GM12865 (cell line): ENCODE measurements at places on chromosomes 2 and 18.
A peak's percentile ranks its signal among the peaks of the same experiment; 100 is the strongest.

- no peak for DNase-seq
These were observed 138.9 kb upstream of the NRP2 start for GRCh38 chr2:205543262-205543843.

- DNase-seq: no peak
These were observed 183.1 kb downstream of the PTPRM start for GRCh38 chr18:7750095-7750663.

DNA sequence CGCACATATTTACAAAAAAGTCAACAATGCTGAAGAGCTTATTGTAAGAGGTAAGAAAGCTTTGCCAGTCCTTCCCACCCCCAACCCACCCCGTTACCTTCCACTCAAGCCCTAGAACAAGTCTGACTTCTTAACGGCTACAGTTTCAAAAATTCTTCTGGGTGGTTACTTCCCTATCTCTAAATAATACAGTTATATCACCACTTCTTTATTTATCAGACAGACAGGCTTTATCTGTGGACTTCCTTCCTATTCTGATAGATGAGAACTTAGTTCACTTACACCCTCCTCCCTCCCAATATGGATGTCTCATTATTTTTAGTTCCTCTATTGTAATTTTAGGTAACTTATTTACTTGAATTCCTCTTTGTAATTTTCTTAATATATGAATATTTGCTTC lies 26.7 kb upstream of the ACTR3 start:
- DNase-seq: no peak

DNA sequence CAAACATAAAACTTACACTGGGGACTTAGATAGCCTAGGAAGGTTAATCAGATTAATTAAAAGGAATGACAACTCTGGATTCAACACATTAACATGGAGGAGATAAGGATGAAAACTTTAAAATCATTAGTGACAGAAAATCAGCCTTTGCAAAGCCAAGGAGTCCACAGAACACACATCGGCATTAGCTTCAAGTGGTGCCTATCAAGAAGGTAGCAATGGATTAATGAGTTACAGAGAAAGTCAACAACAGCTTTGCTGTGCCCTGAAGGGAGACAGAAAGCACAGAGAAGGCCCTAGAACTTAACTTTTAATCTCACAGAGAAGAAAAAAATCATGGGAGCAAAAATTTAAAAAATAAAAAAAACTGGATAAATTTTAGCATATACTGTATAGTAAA lies 88.6 kb downstream of the KCNH7 start:
- DNase-seq: no peak

DNA sequence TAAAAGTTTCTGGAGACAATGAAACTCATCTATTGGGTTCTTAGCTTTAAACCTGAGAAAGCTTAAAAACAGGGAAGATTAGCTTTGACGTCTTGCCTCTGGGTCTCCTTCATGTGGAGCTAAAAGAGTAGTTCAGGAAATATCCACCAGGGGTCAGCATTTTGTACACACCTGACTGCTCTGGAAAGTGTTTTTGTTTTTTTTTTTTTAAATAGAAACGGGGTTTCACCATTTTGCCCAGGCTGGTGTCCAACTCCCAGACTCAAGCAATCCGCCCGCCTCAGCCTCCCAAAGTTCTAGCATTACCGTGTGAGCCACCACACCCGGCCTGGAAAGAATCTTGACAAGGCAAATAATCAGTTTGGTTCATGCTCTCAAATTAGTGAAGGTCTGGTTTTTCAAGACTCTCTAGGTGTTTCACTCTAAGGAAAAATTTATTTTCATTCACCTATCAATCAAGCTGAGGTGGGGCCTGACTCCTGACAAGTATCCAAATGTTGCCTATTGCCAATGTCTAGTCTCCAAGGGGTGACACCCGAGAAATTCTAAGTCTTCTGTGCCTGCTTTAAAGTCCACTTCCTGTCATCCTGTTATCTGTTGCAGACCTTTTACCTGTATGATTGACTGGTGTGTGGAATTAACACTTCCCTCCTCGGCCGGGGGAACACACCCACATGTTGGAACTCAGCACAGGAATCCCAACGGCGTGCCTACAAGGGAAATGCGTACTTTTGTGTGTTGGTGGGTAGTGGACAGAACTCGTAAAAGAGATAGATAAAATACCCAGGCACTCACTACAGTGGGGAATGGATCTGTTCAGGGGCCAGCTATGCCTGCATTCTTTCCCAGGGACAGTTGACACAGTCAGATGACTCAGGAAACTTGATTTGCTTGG lies 11.3 kb downstream of the IL1RN start:
- peak; percentile 88 for DNase-seq

DNA sequence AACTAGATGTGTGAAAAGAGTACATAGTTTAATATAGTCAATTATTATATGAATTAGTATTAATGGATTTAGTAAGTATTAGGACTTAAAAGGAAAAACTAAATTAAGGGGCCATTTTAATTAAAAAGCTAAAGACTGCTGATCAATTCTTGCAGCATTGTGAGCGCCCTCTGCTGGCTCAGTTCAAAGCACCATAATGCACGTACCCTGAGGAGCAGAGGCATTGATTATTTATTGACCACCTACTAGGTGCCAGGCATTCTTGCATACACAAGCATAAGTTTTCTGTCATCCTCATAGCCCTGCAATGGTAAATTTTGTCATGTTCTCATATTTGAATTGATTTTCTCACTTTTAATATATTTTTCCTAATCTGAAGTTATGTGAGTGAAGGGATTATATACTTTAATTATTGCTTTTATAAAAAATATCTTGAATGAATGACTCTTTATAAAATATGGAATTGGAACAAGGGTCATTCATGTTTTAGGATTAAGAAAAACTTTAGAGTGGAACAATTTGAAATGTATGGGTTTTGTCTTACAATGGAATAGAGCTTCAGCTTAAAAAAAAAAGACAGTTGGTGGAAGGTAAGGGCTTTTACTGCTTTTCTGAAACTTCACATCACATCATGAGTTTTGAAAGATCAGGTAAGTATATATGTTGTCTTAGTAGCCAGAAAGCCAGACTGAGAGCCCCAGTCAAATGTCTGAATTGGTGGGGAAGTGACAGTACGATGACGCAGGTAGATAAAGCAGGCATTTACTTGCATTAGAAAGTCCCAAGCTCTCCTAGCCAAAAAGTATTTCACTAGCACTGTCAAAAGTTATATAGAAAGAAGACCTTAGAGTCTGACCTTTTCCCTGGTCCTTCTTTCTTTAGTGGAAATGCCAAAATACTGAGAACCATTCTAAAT lies 9.7 kb downstream of the ITGA4 start:
- DNase-seq: peak; percentile 84

DNA sequence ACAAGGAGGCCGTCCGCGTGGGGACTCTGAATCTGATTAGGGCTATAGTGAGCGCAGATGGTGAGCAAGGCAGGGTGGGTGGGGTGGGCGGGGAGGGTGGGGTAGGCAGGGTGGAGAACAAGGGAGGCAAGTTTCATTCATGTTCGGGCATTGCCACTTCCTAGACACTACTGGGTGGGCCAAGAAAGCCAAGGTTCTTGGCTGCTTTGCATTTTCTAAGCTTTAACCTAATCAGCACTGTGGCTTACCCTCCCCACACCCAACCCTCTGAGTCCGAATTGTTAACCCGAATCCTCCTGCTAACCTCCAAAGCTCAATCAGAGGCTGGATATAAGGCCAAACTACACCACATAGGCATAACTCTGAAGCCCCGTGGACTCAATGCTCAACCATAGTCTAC lies 18.1 kb downstream of the MROH2A start:
- DNase-seq: no peak

GRCh38 chr18:33115917-33116316 lies 324.6 kb downstream of the CCDC178 start:
- DNase-seq: no peak

- DNase-seq: no peak
These were observed 10.9 kb downstream of the ANKRD23 start for GRCh38 chr2:96832754-96833507.

DNA sequence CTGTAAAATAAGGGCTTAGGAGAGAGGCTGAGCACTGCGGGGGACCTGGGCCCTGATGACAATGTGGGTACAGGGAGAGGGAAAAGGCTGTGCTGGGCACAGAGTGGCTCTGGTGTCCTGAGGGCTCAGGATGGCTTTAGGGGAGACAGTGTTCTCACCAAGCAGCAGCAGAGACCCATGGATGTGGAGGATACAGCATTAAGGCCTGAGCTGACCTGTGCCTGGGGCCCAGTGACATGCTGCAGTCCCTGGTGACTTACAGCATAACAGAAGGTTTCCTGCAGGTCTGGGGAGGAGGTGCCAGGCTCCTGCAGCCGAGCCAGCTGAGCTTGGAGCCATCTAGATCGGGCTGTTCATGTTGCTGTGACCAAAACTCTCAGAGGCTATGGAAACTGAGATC lies 191.3 kb upstream of the SMAD2 start:
- DNase-seq: no peak

DNA sequence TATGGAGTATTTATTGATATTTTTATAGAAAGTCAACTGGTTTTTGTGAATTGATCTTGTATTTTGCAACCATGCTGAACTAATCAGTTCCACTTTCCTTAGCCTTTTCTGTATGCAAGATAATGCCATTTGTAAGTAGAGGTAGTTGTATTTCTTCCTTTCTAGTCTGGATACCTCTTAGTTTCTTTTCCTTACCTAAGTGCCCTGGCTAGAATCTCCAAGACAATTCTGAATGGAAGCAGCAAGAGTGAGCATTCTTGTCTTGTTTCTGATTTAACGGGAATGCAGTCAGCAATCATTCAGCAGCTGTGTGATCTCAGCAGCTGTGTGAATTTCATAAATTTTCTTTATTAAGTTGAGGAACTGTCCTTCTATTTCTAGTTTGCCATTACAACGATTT lies 73.4 kb downstream of the NRXN1 start:
- DNase-seq: no peak

- no peak for DNase-seq
These were observed 7.5 kb downstream of the KCNG3 start for GRCh38 chr2:42486145-42486906.

GRCh38 chr18:65761636-65762295 lies 11.0 kb downstream of the CDH7 start:
- DNase-seq: no peak

DNA sequence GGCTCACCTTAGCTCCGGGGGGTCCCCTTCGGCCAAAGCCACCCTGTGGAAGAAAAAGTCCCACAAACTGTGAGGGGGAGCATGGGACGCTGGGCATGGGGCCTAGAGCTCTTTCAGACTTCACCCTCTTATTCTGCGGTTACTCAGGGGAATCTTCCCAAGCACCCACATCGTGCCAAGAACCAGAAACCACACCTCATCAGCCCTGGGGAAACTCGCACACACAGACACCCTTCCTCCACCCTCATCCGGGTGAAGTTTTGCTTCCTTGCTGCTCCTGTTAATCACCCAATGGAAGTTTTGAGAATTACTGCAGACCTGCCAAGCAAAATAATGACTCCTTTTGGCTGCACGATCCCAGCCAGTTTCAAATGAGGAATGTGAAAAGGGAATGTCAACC lies 59.1 kb downstream of the COL6A3 start:
- no peak for DNase-seq

DNA sequence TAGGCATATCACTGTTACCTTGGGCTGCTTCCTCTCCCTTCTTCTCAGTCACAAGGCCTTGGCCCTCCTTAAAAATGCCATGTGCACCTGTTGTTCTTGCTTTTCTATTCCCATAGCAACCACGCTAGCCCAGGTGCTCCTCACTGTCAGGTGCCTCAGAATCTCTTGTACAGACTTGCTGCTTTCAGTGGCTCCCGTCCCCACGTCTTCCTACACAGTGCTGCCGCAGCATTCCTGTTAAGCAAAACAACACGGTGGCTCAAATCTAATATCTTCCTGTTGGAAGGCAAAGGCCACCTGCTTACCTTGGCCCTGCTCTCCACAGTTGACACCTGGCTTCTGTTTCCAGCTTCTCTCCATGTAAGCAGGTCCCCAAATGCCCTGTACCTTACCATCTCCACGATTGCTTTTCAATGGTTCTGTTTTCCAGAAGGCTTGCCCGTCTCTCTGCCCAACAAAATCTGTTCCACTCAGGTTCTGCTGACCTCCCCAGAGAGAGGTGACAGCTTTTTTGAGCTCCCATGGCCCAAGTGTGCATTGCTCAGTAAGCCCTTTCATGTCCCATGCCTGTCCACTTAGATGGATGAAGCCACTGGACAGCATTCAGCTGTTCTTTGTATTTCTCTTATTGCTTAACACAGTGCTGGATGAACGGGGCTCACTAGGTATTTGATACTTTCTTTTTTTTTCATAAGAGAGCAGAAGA lies 240.4 kb downstream of the PRKCE start:
- no peak for DNase-seq

DNA sequence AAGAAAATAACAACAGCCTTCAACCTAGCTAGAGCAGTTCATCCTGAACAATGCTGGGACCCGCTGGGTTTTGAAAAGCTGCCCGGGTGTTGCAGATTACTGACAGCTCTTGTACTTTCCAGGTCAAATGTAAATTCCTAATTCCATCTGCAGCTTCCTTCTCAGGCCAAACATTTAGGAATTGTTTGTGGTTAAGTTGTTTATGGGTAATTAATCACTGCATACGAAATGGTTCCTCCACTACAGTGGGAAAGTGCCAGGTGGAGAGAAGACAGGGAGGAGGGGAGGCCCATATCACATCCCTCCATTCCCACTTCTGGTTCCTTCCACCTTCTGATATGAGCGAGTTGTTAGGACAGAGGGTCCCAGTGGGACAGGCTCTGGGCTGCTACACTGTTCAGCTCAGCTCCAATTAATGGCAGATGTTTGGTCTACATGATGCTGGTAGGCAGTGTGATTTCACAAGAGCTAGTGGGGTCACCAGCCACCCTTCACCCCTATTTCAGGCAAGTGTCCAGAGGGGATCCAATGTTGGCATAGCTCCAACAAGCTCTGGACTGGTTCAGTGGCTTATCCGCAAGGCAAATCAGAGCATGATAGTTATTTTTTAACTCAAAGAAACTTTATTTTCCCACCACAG lies 112.9 kb upstream of the ACAA2 start:
- DNase-seq: no peak

DNA sequence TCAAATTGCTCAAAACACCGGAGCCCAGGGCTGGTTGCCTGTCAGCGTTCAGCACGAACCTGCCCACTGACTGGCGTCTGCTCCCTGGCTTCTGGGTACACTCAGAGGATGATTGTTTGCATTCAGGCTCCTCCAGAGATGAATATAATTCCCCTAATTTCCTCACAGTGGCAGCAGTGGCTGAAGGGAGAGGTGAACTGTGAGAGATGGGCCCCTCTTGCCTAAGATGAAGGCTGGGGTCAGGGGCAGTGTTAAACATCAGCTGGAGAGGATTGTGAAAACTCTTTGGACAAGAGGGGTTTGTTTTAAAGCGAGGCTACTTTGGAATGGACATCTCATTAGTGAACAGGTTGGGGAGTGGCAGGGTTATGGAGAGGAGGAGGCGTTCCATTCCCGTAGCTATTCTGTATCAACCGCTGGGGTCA lies 31.0 kb downstream of the TCF7L1 start:
- DNase-seq: no peak

DNA sequence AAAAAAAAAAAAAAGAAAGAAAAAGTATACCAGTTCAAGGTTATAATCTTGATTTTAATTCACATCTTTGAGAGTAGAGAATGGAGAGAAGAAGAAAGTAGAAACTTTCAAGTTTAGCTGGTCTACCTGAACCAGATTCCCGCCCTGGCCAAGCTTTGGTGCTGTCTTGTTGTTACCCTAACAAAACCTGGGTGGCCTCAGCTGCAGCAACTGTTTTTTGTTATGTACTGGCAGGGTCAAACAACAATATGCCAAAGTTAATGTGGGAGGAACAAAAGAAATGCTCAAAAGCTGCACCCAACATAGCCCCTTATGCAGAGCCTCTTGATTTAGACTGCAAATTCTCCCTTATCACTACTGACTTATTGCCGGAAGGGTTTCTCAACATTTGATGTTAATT lies 165.3 kb upstream of the TFPI start:
- no peak for DNase-seq

- no peak for DNase-seq
These were observed 123.8 kb upstream of the FSHR start for GRCh38 chr2:49278141-49278540.
